ENCODE measurements at places on chromosomes 2 and 18.
A peak's percentile ranks its signal among the peaks of the same experiment; 100 is the strongest.

DNA sequence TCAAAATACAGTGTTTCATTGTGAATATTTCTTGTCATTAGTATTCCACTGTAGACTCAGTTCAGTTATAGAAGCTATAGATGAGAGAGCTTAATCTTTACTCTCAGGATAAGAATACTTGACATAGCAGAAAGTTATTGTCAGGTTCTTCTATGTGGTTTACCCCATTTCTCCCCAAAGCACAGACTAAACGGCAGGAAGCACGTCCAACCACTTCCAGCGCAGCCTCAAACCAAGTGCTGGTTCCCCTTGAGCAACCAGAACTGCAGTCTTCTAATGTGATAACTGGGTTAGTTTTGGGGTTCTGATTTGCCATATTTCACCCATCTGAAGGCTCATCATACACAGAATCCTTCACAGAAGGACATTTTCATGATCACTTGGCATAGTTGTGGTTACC lies 324.7 kb downstream of the SLC8A1 start:
- DNase-seq: no peak

DNA sequence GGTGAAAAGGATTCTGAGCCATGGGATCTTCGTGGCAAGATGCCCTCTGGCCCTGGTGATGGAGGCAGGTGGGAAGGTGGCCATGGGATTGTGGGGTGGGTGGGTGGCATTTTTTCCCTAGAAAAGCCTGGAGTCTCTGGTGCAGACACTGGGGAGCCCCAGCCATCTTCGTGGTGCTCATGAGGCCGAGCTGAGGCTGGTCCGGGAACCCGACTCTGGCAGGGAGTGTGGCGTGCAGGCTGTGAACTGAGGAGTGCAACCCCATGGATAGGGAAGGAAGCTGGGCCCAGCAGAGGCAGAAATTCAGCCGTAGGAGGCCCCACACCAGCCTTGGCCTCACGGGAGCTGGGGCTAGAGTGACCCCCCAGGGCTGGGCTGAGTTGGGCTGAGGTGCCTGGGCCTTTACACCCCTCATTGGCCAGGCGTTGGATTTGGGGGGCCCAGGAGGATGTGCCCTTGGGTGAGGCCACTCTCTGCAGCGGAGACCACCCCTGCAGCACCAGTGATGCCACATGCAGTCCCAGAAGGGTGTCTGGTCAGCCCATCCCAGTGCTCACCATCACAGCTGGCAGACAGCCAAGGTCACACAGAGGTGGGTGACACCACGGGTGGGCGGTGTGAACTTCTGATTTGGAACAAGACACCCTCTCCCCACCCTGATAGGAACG lies 115.6 kb upstream of the HDAC4 start:
- DNase-seq: no peak

- no peak for DNase-seq
Observed at GRCh38 chr2:134737671-134738070, 18.9 kb upstream of the TMEM163 start.

DNA sequence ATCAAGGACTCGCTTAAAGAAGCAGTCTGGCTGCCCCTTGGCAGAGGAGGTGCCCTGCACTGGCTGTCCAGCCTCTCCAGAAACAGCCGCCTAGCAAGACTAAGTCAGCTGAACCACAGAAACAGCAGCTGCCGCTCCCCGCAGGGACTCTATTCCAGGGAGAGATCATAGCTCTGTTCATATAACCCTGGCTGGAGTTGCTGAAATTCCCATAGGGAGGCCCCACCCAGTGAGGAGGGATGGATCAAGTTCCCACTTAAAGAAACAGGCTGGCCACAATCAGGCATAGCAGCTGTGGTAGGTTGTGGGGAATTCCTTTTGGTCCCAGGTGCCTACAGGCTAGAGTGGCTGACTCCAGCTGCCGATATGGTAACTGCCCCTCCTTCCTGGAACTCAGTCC lies 74.2 kb upstream of the MC4R start:
- peak; percentile 64 for DNase-seq

DNA sequence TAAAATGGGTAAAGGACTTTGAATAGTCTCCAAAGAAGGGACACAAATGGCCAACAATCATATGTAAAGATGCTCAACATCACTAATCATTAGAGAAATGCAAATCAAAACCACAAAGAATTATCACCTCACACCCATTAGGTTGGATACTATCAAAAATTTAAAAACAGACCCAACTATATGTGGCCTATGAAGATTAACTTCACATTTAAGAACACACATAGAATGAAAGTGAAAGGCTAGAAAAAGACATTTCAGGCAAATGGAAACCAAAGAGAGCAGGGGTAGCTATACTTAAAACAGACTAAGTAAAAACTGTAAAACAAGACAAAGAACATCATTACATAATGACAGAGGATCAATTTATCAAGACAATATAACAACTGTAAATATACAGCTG lies 53.5 kb upstream of the ASPRV1 start:
- DNase-seq: no peak

GRCh38 chr2:181953881-181954537 lies 31.6 kb upstream of the PPP1R1C start:
- peak; percentile 45 for DNase-seq

- DNase-seq: no peak
Observed at GRCh38 chr2:186641132-186641806, 51.4 kb downstream of the ITGAV start.

GRCh38 chr2:148952621-148953020 lies 77.6 kb downstream of the KIF5C start:
- DNase-seq: no peak

DNA sequence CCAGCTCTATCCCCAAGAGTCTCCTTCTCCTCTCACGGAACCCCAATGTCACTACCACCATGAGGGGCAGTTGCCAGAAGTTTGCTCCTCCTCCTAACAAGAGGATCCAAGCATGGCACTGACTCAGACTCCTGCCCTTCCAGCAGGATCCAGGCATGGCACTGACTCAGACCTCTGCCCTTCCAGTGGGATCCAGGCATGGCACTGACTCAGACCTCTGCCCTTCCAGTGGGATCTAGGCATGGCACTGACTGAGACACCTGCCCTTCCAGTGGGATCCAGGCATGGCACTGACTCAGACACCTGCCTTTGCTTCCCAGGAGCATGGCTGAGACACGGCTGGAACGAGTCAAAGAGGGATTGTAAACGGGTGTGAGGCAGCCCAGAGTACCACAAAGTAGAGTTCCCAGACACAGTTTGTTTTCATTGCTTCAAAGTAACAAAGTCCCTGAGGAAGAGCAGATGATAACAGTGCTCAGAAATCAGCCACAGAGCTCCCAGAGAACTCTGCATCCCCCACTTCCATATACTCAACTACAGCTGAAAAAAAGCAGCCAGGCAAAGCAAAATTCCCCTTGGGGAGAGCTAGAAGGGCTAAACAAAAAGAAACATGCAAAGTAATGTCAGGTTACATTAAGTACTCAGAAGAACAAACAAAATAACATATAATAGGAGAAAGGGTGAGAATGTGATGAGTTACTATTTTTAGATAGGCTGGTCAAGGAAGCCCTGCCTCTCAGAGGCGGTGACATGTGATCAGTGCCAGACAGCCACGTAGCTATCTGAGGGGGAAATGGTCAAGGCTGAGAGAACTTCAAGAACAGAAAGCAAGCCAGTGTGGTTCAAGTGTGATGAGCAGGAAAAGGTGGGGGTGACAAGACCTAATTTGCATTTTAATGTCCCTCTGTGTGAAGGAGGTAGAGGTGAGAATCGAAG lies 3.0 kb downstream of the BUB1 start:
- peak; percentile 30 for DNase-seq

DNA sequence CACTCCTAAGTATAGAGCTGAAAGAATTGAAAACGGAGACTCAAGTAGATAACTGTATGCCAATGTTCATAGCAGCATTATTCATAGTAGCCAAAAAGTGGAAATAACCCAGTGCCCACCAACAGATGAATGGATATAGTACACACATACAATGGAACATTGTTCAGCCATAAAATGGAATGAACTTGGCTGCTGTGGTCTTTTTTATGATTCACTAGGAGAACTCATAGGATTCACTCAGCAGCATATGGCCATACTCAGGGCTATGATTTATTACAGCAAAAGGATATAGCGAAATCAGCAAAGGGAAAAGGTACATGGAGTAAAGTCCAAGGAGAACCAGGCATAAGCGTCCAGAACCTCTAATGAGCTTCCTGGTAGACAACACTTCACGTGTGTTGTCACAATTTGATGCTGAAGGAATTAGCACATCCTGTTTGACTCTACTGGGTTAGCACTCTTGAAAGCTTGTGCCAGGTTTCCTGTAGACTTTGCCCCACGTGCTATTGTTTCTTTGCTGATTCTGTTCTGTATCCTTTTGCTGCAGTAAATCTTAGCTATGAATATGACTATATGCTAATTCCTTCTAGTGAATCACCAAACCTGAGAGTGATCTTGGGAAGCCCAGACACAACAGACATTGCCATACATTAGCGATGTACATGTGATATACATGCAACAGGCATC lies 15.7 kb downstream of the SPC25 start:
- no peak for DNase-seq

GRCh38 chr2:191693778-191694177 lies 15.8 kb downstream of the NABP1 start:
- DNase-seq: no peak

- no peak for DNase-seq
Observed at GRCh38 chr18:67300498-67300897, 216.0 kb downstream of the DSEL start.

- no peak for DNase-seq
Observed at GRCh38 chr2:105224444-105224843, 17.1 kb upstream of the GPR45 start.

GRCh38 chr2:45823723-45824206 lies 172.3 kb downstream of the PRKCE start:
- DNase-seq: peak; percentile 53

- no peak for DNase-seq
Observed at GRCh38 chr2:170819680-170820664, 3.3 kb downstream of the GAD1 start.

GRCh38 chr2:149155196-149155969 lies 116.9 kb downstream of the LYPD6B start:
- DNase-seq: no peak

- no peak for DNase-seq
Observed at GRCh38 chr18:13161276-13161899, 57.2 kb upstream of the LDLRAD4 start.

GRCh38 chr2:163785162-163785561 lies 49.4 kb upstream of the FIGN start:
- no peak for DNase-seq

GRCh38 chr2:222897898-222898297 lies 37.1 kb downstream of the ACSL3 start:
- no peak for DNase-seq

- DNase-seq: no peak
Observed at GRCh38 chr2:176518823-176519222, 249.6 kb downstream of the MTX2 start.

- DNase-seq: no peak
Observed at GRCh38 chr18:39019989-39020388, 1454.4 kb upstream of the CELF4 start.

DNA sequence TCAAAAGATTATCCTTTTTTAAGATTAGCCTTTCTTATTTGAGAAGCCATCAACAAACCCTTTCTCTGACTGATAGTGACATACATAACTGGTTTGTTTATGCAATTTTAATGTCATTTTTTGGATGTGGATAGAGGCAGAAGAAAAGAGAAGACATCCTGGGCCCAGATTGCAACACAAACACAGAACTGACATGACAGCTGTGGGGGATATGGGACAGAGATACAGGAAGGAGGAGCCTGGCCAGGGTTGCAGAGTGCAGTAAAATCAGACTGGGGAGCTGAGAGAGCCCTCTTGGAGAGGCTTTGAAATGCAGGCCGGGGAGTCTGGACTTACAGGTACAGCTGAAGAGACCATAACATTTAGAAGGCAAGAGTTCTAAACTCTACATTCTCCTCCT lies 65.1 kb downstream of the SIGLEC15 start:
- no peak for DNase-seq

DNA sequence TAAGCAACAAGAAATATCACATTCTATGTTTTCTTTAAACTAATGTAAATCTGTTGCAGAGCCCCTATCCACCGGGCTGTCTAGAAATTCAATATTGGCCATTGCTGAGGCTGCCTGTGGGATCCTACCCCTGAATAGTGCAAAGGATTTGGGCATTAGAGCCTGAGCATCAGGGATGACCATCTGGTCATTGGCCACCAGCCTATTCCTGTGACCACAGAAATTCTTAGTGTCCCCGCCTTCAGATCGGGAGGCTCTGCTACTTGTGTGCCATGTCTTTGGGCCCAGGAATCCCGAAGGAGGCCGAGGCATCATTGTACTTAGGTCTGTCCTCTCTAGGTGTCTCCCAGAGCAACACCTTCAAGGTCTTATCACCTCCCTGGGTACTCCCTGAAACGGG lies 73.8 kb downstream of the HRH4 start:
- peak; percentile 6 for DNase-seq

- no peak for DNase-seq
Observed at GRCh38 chr18:2654928-2655177, 673 bp upstream of the SMCHD1 start.

DNA sequence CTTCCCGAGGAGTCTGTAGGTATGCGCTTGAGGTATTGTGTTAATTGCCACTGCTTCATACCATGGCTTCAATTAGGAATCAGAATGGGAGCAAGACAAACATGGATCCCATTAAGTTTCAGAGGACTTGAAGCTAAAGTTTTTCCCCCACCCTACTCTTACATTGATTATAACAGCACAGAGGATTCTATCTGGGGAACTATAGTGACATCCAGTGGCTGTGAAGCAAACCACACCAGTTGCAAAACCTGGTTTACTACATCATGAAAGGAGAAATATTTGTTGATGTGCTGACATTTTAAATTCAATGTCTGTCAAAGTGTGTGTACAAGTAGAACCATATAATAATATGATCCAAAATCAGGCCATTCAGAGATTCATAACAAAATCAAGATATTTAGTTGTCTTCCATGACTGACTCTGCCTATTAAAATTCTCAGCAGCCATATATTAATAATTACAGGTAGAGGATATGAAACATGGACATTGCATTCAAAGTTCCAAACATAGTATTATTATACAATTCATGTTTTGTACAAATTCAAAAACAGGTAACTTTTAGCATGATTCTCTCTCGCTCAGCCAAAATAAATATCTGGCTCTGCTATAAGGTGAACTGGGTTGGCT lies 82.9 kb downstream of the GRB14 start:
- DNase-seq: peak; percentile 53

DNA sequence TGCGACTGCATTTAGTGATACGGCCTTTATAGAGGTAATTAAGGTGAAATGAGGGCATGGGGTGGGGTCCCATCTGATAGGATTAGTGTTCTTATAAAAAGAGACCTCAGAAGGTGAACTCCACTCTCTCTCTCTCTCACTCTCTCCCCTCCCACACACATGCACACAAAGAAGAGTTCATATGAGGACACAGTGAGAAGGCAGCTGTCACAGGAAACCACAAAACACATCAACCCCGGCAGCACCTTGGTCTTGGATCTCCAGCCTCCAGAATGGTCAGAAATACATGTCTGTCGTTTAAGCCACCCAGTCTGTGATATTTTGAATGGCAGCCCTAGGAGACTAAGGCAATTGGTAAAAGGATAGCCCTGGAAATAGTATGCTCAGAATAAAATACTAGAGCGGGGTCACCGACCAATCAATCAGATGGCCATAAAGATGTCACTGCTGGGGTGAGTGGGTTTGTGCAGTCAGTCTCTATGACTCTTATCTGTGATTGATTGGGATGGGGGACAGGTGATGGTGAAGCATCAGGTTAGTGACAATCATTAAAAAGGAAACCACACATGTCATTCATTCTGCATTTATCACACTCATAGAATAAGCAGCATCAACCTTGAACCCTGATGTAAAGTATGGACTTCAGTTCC lies 118.9 kb upstream of the POU3F3 start:
- no peak for DNase-seq

- DNase-seq: no peak
Observed at GRCh38 chr18:70293166-70293565, 4.3 kb downstream of the SOCS6 start.

GRCh38 chr2:236136538-236136937 lies 31.6 kb downstream of the GBX2 start:
- DNase-seq: no peak

Measured in AG10803 (cell line).